Activated T-cell treated with anti-CD3 and anti-CD28 coated beads for 1 hour (primary cell): ENCODE measurements at places on chromosomes 7 and 10.

- no peak for DNase-seq
Measured at GRCh38 chr7:149248777-149249176, 9.3 kb downstream of the ZNF212 start.

GRCh38 chr10:24494236-24494635, 229.5 kb downstream of the ARHGAP21 start:
- DNase-seq: no peak

DNA sequence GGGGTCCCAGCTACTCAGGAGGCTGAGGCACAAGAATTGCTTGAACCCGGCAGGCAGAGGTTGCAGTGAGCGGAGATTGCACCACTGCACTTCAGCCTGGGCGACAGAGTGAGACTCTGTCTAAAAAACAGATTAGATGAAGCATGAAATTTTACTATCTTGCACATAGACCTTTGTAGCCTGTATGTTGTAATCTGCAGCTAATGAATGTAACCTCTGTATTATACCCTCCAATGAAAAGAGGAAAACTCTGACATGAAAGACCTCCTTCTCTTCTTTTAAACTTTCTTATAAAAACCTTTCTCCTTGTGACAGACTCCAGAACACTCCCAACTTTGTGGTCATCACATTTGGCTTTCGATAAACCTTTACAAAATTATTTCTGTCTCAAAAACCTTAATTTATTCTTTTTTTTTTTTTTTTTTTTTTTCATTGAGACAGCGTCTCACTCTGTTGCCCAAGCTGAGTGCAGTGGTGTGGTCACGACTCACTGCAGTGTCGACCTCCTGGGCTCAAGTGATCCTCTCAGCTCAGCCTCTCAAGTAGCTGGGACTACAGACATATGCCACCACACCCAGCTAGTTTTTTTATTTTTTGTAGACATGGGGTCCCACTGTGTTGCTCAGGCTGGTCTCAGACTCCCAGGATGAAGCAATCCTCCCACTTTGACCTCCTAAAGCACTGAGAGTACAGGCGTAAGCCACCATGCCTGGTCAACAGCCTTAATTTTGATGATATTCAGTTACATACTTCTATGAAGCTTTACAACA, 97.4 kb downstream of the SVOPL start:
- DNase-seq: no peak

DNA sequence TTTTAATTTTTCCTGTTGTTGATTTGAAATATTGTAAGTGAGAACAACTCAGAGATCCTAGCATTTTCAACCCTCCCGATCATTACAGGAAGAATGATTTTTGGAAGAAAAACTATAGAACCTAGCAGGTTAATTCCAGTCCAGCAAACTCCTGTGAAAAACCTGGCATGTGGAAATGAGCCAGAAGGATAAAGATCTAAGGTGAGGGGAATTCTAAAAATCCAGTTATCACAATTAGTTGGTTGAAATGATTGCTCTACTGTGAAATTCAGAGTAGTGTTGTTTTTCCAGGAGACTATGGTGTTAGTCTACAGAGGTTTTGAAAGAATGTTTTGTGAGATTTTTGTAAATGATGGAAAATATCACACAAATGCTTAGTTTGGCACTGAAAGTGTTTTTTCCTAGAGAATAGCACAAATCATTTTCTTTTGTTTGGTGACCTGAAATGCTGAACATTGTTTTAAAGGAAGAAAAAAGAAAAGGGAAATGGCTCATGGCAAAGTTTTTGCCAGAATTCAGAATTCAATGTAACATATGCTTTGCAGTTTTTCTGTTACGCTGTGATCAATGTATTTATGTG, 152.4 kb upstream of the SLC26A5 start:
- DNase-seq: no peak

DNA sequence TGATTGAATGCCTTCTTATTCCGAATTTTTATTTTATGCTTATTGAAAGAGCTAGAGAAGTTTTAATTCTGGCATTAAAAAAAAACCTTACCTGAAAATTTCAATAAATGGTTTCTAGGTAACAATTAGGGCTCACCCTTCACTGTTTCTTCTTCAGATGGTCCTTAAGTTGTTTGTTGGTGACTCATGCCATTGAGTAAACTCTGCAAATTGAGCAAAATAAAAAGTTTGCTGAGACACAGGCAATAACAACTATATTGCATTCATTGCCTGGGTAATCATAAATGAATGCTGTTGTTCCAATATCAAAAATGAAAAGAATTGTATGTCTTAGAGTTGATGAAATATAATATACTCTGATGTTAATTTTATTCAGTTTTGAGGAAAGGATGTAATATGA, 300.3 kb downstream of the CDK14 start:
- no peak for DNase-seq

DNA sequence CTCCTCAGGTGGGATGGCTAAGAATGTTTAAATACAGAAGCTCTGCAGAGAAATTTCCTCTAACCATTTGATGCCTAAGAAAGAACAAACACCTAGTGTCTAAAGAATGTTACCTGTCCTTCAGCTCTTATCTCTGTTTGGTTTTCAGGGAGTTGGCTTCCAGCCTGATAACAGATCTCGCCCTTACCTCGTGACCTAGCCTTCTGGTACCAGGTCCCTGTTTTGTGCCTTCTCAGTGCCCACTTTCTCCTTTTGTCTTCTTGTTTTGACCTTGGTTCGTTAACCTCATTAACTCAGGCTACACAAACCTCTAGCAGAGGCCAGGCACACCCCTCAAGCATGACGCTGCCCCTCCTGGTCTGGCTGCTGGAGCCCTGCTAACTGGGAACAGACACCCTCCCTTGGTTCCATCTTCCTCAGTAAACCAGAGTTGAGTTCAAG, 16.1 kb upstream of the RAB11FIP2 start:
- DNase-seq: no peak

- DNase-seq: no peak
Measured at GRCh38 chr10:12993595-12993994, 7.9 kb downstream of the CCDC3 start.

DNA sequence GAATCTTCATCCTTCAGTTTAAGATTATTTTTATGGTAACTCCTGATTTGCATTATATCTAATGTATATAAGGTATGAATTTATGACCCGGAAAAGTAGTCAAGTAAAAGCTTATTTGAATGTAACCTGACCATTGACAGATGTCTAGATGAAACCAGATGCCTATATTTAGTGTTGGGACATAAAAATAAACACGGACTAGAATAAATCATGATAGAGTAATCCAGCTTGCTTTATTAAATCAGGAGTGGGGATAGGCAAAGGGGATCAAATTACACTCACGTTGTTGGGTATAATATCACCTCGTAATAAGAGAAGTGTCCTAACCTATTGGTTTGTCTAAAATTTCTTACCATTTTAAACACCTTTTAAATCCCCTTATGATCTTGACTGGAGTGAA, 244.6 kb downstream of the AGMO start:
- no peak for DNase-seq

- no peak for DNase-seq
Measured at GRCh38 chr10:78448470-78448869, 414.8 kb downstream of the RPS24 start.

DNA sequence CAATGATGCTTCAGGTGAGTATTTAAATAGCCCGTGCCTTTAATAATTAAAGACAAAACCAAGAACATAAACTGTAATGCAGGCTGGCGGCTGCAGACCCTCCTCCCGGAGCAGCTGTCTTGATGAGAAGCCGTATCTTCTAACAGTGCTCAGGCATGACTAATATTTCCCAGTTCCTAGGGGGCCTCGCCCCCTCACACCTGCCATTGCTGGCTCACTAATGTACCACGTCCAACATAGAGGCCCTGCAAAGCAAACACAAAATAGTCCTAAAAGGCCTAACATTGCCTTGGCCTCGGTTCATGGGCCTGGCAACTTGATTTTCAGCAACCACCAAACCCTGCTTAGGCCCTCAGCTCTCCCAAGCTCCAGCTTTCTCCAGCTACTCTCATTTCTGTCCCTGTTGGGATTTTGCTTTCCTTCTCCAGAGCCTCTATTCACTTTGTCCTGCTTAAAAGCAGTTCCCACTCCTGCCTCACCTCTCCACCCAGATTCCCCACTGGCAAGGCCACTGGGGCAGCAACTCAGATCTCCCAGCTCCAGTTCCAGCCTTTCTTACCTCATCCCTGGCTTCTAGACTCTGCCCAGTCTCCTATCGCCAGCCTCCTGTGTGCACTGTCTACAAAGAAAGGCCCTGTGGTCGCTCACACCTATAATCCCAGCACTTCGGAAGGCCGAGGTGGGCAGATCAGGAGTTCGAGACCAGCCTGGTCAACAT, 16.2 kb downstream of the SORBS1 start:
- no peak for DNase-seq

DNA sequence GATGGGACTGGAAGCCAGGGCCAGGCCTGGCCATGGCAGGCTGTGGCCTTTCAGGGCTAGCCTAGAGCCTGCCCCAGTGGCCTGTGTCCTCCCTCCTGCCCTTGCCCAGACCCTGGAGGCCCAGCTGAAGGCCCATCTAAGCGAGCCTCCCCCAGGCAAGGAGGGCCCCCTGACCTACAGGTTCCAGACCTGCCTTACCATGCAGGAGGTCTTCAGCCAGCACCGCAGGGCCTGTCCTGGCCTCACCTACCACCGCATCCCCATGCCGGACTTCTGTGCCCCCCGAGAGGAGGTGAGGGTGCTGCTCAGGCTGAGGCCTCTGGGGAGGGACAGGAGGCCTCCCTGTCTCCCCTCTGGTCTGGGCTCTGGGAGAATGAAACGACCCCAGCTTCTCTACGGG, 60.9 kb downstream of the PALD1 start:
- DNase-seq: no peak

GRCh38 chr10:115866691-115867090, 406.3 kb downstream of the GFRA1 start:
- DNase-seq: no peak

- DNase-seq: no peak
Measured at GRCh38 chr10:31678575-31679516, 249.8 kb downstream of the ARHGAP12 start.

- no peak for DNase-seq
Measured at GRCh38 chr7:140689199-140690152, 7.0 kb upstream of the NDUFB2 start.

DNA sequence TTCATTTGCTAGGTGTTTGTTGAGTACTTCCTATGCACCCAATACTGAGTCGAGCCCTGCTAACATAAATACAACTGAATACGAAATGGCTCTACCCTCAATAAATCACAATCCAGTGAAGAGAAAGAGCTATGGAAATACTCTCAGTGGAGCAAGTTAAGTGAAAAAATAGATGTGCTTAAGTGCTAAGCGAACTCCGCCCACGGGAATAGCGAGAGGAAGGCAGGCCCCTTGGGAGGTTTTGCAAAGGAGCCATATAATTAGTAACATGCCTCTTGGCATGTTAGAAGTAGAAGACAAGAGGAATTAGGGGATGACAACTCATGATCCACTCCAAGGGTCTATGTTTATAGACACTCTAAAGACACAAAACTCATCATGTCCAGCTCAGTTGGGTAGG, 42.8 kb upstream of the TSPAN33 start:
- DNase-seq: no peak

DNA sequence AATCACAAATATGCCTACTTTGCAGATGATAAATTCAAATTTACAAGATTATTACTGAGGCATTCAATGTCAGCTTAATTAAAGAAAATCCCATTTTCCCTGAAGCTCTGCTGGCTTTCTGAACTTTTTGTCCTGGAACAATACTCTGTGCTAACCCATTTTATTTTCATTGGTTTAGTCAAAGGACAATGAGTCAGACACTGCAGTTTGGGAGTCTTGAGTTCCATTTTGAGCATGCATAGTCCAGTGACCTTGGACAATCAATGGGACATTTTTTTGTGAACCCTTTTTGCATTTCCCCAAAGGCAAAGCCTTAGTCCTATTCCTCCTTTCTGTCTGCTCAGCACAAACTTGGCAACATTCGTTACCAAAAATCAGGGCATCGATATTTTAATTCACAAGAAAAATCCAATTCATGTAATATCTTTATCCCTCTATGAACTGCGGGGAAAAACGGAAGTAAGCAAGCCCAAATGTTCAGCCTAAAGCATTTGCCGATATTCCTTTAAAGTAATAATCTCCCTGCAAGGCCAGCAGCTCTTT, 339.8 kb downstream of the RNLS start:
- DNase-seq: no peak
